Left ventricle myocardium superior (tissue), 1 donor: ENCODE measurements at places on chromosomes 12 and 14.

GRCh38 chr12:1799882-1800400 is 20.4 kb upstream of the LRTM2 start:
- no peak for DNase-seq

GRCh38 chr12:96152164-96152563 is 42.0 kb upstream of the ELK3 start:
- DNase-seq = no peak

DNA sequence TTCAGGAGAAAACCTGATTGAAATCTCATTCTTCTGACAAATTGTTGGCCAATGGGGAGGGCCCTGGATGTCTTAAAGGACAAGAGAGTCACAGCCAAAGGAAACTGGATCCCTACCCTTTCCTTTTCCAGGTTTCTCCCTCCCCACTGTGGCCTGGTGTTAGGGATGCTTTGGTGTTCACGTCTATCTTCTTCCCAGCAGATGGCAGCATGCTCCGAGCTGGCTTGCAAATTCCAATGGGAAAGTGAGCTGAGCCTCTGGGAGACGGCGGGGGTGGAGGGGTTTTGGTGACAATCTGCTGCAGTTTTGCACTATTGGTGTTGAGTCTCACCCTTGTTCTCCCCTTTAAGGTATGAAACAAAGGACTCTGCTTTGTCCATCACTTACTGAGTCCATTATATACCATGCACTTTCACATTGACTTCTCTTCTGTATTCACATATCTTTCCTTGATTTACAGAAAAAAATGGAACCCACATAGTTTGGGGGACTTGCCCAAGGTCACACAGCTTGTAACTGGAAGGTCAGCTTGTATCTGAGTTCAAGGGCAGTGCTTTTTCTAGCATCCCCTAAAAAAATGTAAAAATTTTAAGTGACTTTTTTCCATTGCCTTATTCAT is 39.3 kb downstream of the CCDC177 start:
- DNase-seq = no peak

- DNase-seq = peak; percentile 85
Measured at GRCh38 chr12:2804393-2805142, 7.9 kb upstream of the ITFG2 start.
